ENCODE measurements at places on chromosomes 11 and 22. TPM values are rescaled to one million over a fixed set of nuclear protein-coding genes. Genes with fewer than 3 reads are reported as not detected.

SLC25A1 gene
- 118 TPM for total RNA-seq

ANGPTL5 gene
- not detected for total RNA-seq

- no peak for DNase-seq
These were observed 42.5 kb downstream of the CLPB start for GRCh38 chr11:72391638-72392423.

DERL3 gene
- total RNA-seq = 3.7 TPM

GRCh38 chr11:13602844-13603243 is 65.6 kb upstream of the FAR1 start:
- DNase-seq = no peak

- no peak for DNase-seq
These were observed 54.0 kb downstream of the SLC5A1 start for GRCh38 chr22:32097018-32097417.

LRRC32 gene
- total RNA-seq = not detected

GRCh38 chr22:19984201-19984753 is 32.3 kb downstream of the ARVCF start:
- DNase-seq = peak; percentile 77

DNA sequence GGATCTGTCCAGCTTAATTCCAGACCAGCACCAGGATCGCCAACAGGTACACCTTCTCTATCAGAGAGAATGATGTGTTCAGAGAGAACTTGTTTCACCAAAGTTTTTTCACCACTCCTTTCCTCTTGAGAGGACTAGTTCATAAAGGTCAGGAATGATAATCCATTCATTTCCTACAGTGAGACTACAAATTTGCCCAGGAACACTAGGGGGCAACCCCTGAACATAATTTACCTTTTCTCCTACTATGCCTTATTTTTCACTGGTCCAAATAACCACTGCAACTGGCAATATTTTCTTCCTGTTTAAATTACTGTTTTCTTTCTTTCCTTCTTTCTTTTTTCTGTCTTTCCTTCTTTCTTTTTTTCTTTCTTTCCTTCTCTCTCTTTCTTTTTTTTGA is 22.5 kb downstream of the CAVIN3 start:
- DNase-seq = no peak

DNA sequence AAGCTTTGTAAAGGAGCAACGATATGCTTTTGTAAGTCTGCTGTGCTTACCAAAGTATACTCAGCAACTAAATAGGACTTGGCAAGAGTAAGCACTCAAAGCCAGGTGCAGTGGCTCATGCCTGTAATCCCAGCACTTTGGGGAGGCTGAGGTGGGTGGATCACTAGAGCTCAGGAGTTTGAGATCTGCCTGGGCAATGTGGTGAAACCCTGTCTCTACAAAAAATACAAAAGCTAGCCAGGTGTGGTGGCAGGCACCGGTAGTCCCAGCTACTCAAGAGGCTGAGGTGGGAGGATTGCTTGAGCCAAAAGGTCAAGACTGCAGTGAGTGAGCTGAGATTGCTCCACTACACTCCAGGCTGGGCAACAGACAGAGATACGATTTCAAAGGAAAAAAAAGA is 67.5 kb downstream of the PAK1 start:
- no peak for DNase-seq

GRCh38 chr11:117520201-117520600 is 192.5 kb downstream of the CEP164 start:
- no peak for DNase-seq

GRCh38 chr11:119691701-119692539 is 37.1 kb downstream of the NECTIN1 start:
- DNase-seq = no peak

SCGB1D2 gene
- not detected for total RNA-seq

DNA sequence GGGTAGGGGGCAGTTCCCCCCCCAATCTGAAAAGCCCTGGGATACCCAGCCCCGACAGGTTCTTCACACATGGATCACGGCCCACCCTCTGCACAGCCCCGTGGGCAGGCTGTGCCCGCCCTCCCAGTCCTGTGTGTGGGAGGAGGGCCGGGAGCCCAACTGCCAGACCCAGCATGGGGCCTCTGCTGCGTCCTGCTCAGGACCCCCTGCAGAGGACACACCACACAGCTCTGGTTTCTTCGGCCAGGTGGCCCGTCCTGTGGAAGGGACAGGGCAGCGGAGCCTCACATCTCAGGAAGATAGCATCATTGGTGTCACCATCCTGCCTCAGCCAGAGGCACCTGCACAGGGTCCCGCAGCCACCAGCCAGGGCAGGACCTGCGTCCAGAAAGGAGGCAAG is 396.0 kb downstream of the TBC1D22A start:
- DNase-seq = no peak

DNA sequence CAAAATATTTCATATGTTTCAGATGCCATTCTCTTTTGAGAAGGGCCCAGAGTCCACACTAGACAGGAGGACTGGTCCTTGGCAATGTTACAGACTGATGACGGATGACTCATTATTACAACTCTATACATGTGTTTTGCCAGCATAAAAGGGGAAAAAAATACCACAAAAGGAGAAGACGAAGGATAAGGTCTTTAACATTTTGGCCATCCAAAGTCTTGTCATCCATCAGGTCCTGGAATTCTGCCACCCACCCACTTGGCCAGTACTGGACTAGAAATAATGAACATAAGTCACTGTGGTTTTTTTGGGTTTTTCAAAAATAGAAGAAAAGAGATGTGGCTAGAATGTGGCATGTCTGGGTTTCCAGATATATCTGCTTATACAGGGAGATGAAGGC is 57.7 kb upstream of the BDNF start:
- no peak for DNase-seq

DNA sequence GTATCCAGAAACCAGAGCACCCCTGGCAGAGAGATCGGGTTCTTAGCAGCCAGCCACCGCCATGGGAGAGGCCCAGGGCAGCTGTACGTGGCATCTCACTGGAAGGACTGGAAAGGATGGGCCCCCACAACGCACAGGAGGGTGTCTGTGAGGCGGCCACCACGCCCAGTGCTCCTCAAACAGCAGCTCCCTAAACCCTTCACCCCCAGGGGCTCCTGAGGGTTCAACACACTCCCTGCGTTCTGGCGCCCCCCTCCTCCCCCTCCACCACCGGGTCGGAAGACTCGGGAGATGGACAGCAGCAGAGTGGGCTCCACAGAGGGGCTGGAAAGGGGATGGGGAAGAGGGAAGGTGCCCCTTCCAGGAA is 1.1 kb downstream of the MAPK12 start:
- no peak for DNase-seq

MUC2 gene
- total RNA-seq = not detected

GRCh38 chr22:39524089-39524752 is 3.9 kb downstream of the ATF4 start:
- no peak for DNase-seq
